ENCODE measurements at places on chromosomes 7 and 10. TPM values are rescaled to one million over a fixed set of nuclear protein-coding genes. Genes with fewer than 3 reads are reported as not detected.

TFR2 gene
- 8.3 TPM for total RNA-seq

CHST3 gene
- total RNA-seq, result not detected

SORBS1 gene
- total RNA-seq, result 1.5 TPM

NET1 gene
- 7.6 TPM for total RNA-seq

C7orf57 gene
- not detected for total RNA-seq

TEX36 gene
- not detected for total RNA-seq

AKR1C8 gene
- not detected for total RNA-seq

SH2D4B gene
- 0.12 TPM for total RNA-seq

GOLGA7B gene
- total RNA-seq, result not detected
